ENCODE measurements at places on chromosomes 13 and 19. TPM values are rescaled to one million over a fixed set of nuclear protein-coding genes. Genes with fewer than 3 reads are reported as not detected.

The TMIGD2 gene
- total RNA-seq: not detected

The WDR87 gene
- not detected for total RNA-seq

The RNF225 gene
- 6.6 TPM for total RNA-seq

The TBXA2R gene
- 1.9 TPM for total RNA-seq

The MIR17HG gene
- total RNA-seq: 4.0 TPM

The LSR gene
- 0.33 TPM for total RNA-seq

The F2RL3 gene
- total RNA-seq: not detected

The SHANK1 gene
- 3.6 TPM for total RNA-seq

The RFPL4A gene
- total RNA-seq: not detected

The WIZ gene
- 18.0 TPM for total RNA-seq

The LGALS16 gene
- total RNA-seq: not detected

The NFILZ gene
- total RNA-seq: not detected

The MYH14 gene
- 2.1 TPM for total RNA-seq

The SIAH3 gene
- not detected for total RNA-seq

The KLK7 gene
- 17.9 TPM for total RNA-seq

The FGF22 gene
- total RNA-seq: not detected

The CASP14 gene
- total RNA-seq: not detected

The ATP4A gene
- not detected for total RNA-seq

The IRGQ gene
- total RNA-seq: 13.3 TPM

The KIR3DL2 gene
- not detected for total RNA-seq

The C19orf33 gene
- total RNA-seq: not detected

The NLRP4 gene
- not detected for total RNA-seq

The PINLYP gene
- not detected for total RNA-seq

The SYNGR4 gene
- not detected for total RNA-seq

The GARIN5A gene
- total RNA-seq: 1.2 TPM

The PBX4 gene
- total RNA-seq: 15.5 TPM

The CEACAM4 gene
- total RNA-seq: not detected

The RASGRP4 gene
- total RNA-seq: not detected

The TRPC4 gene
- total RNA-seq: 13.3 TPM

The ZSWIM9 gene
- 0.86 TPM for total RNA-seq

The ZNF491 gene
- not detected for total RNA-seq

The ESD gene
- total RNA-seq: 225 TPM

The RINL gene
- 8.2 TPM for total RNA-seq

The FBXO27 gene
- 0.82 TPM for total RNA-seq

Data from MG63 (cell line).